ENCODE measurements at places on chromosomes 12 and 14. TPM values are rescaled to one million over a fixed set of nuclear protein-coding genes. Genes with fewer than 3 reads are reported as not detected.

The CLECL1 gene
- not detected for total RNA-seq

The NUDT4 gene
- total RNA-seq, result 59.2 TPM

- DNase-seq, result no peak
These were observed 20.0 kb downstream of the SCAF11 start for GRCh38 chr12:45970391-45970790.

DNA sequence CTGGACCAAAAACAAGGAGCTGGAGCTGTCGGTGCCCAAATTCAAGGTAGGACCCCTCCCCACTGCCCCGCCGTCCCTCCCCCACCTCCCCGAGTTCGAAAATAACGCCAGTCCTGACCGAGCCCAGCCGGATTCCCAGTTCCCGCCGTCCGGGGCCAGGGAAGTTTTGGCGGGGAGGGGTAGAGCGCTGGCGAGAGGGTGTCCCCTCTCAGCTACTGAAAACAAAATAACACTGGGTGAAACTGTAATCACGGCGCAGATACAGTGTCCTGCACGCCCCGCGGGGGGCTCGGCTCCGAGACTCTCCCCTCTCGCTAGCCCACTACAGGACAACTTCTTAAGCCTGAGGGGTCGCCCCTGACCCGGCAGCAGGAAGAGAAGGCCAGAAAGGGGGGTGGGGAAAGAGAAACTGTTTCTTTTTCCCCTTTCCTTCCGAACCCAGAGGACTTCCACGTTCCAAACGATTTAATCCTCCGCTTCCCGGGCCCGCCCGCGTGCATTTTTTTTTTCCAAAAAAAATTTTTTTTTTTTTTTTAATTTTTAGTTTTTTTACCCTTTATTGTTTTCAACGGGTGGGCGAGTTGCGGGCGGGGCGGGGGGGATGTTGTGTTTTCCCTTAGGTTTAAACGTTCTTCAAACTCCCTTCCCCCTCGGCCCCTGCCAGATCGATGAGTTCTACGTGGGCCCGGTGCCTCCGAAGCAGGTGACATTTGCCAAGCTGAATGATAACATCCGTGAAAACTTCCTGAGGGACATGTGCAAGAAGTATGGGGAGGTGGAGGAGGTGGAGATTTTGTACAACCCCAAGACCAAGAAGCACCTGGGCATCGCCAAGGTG is 1.6 kb downstream of the SETD1B start:
- no peak for DNase-seq

DNA sequence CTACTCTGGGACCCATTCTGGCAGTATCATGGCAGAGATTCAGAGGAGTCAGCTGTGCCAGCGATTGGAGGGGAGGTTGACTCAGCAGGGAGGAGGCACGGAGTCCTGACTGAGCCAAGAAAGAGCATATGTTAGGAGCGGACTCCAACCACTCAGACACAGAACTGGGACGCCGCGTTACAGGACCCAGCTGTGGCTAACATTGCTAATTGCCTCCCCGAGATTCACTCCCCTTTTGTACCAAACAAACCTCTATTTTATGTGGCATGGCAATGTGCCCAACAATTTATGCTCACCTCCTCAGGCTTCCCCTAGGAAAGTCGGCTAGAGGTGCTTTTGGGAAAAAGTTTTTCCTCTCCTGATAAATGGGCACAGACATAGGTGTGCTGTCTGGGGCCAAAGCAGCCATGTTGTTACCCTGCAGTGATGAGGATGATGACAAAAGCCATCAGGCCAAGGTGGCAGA is 15.2 kb upstream of the CLIP1 start:
- no peak for DNase-seq
